ENCODE measurements at places on chromosomes 11 and 22.

GRCh38 chr22:29079218-29079901 is 6.5 kb downstream of the KREMEN1 start:
- no peak for DNase-seq

DNA sequence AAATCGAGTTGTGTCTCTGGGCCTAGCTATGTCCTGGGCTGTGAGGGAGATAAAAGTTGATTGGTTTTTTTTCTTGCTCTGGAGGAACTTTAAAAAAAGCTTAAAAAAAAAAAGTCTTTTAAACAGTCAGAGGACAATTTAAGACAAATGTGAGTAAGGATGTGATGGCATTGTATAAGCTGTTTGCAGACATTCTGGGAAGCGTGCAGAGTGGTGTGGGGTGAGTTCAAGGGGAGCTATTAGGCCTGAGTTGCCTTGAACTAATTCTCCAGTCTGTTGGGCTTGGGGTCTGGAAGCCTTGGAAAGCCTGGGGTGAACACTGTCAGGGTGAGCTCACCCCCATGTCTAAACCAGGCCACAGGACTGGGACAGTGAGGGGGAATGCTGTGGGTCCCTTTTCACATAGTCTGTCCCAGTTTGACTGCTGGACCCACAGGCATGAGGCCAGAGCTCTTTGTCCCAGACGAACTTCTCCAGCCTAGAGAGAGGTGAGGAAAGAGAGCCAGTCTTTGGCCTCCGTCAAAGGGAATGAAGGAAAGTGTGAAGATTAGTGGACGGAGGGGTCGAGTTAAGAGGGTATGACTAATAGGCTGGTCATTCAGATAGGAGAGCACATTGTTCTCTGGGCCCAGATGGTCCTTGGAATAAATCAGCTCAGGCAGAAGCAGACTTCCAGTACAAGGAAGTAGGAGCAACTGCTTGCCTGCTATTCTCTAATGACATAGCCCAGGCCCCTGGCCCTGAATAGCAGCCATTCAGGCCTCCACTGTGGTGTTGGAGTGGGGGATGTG is 76.4 kb upstream of the NNMT start:
- DNase-seq = peak; percentile 19

- no peak for DNase-seq
Measured at GRCh38 chr11:46858920-46859546, 13.0 kb upstream of the CKAP5 start.

DNA sequence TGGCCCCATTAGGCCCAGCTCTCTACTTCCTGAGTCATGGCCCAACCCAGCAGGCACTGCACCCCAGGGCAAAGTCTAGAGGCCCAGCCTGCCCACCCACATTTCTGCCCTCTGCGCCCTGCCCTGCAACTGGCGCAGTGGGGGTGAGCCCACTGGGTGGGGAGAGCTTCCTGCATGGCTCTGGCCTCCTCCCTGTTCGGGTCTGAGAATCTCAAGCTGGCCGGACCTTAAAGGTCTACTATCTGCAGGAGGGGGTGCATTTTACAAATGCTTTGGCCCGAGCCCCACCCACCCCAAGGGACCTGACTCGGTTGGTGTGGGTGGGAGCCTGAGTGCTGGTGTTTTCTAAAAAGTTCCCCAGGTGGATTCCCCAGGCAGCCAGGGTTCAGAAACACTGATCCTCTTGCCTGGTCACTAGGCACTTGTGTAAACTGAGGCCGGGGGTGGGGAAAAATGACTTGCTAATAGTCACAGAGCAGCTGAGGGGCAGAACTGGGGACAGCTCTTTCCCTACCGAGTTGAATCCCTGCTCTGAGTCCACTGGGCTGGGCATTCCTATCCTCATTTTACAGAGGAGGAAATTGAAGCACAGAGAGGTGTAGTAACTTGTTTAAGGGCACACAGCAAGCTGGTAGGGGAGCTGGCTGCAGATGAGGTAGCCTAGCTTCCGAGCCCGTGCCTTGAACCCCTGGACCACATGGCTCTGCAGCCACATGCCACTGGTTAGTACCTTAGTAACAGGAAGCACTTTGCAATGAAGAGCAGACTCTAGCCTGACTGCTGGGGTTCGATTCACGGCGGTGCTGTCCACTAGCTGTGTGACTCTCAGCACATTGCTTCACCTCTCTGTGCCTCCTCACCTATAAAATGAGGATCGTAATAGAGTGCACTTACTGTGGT is 36.3 kb downstream of the CD82 start:
- no peak for DNase-seq

GRCh38 chr11:32775908-32776307 is 18.6 kb downstream of the CCDC73 start:
- DNase-seq = no peak

- DNase-seq = no peak
Measured at GRCh38 chr11:107666911-107667613, 44.8 kb downstream of the SLN start.

- DNase-seq = peak; percentile 23
Measured at GRCh38 chr11:88313441-88313840, 24.1 kb downstream of the CTSC start.

GRCh38 chr22:17767233-17768065 is 6.8 kb downstream of the BID start:
- DNase-seq = no peak

- DNase-seq = no peak
Measured at GRCh38 chr22:38935023-38935422, 22.4 kb upstream of the APOBEC3A start.

DNA sequence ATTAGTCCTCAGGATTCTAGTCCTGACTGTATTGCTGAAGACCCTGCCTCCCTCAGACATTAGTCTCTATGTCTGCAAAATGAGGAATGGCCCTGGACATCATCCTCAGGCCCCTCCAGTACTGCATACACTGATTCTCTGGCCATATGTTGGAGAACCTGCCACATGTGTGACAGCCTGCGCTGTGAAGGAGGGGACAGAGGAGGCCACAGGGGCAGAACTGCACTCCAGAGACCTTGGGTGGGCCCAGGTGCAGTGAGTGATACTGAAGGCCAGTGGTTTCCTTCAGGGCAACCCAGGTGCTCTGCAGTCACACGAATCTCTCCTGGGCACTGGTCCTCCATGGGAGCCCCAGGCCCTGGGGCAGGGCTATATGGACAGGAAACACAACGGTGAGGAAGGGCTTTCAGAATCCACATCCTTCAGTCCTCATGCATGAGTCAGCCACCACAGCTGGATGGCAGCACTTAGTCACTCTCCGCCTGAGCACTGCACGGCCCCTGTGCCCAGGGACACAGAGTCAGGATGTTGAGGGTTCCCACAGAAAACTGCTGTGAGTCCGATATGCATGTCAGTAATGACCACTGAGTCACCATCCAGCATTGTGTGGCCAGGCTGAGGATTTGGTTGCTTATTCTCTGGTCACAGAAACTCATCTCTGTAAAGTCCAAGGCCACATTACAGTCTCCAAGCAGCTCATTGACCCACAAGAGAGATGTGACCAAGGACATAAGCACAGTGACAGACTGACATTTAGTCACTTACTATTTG is 39.7 kb downstream of the ME3 start:
- DNase-seq = no peak

- no peak for DNase-seq
Measured at GRCh38 chr22:18947905-18948304, 11.8 kb upstream of the PRODH start.

DNA sequence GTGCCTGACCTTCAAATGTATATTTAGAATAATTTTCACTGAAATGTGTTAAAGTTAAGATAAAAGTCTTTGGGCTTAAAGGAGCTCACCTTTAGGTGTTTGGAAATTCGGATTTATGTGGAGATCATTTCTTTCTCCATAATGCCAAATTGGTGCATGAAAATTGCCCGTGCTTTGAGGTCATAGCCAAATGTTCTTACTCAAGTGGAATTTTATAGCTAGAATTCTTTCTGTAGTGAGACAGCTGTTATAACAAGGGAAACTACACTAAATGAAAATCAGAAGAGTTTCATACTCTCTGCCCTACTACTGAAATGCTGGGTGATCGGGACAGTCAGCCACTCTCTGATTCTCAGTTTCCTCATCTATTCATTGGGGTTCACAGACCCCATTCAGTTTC is 89.5 kb upstream of the DBX1 start:
- DNase-seq = no peak

DNA sequence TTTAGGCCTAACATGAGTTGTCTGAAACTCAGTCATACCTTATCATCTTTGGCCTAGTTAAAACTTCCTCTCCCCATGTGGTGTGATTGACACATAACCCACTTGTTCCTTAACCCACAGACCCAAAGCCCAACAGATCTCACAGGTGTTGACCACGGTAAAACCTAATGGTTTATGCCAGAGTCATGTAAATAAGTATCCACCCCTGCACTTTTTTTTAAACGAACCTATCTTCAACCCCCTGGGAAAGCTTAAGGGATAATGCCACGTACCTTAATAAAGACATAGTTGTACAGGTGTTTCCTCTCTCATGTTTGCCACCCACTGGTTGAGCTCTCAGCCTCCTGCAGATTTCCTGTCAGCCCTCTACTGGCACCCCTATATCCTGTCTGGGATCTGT is 709.3 kb upstream of the CCDC179 start:
- DNase-seq = no peak

DNA sequence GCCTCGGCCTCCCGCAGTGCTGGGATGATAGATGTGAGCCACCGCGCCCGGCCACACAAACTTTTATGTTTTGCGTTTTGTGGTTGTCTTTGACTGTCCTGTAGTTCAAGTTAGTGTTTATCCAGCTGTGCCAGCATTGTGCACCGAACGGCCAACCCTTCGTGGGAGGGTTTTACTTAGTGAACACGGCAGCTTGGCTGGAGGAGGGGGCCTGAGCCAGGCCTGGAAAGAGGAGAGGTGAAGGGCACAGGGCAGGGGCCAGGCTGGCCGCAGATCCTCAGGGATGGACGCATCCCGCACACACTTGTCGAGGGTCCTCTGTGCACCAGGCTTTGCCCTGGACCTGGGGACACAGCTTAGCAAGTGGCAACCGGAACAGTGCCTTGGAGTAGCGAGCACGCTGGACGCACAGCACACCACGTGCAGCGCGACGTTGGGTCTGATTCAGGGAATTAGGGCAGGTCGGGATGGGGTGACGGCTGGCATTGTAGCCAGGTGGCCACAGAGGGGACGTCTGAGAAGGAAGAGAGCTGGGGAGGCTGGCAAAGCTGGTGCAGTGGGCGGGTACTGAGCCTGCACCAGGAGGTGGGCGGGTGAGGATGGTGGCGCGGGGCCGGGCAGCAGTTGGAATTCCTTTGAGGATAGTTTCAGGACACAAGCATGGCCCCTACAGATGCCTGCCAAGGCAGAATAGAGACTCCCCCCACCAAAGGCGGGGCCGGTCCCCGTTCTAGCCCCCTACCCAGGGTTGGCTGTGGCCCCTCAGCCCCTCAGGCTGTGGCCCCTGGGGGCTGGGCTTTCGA is 13.4 kb downstream of the EPS8L2 start:
- no peak for DNase-seq

DNA sequence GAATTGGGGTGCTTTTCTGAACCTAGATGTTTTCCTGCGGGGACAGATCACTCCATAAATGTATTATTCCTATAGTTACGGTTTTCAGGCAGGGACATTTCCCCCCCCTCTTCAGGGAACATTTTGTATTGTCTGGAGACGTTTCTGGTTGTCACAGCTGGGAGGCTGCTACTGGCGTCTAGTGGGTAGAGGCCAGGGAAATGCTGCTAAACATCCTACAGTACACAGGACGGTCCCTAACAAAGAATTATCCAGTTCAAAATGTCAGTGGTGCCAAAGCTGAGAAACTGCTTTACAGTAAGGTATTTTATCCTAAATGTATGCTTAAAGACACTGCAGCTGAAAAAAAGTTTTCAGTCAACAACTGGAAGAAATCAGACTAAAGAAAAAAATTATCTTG is 19.4 kb downstream of the PIWIL4 start:
- DNase-seq = no peak

- DNase-seq = no peak
Measured at GRCh38 chr11:60211206-60211605, 28.3 kb upstream of the MS4A6A start.

- DNase-seq = no peak
Measured at GRCh38 chr11:109015283-109015682, 350.4 kb downstream of the DDX10 start.

DNA sequence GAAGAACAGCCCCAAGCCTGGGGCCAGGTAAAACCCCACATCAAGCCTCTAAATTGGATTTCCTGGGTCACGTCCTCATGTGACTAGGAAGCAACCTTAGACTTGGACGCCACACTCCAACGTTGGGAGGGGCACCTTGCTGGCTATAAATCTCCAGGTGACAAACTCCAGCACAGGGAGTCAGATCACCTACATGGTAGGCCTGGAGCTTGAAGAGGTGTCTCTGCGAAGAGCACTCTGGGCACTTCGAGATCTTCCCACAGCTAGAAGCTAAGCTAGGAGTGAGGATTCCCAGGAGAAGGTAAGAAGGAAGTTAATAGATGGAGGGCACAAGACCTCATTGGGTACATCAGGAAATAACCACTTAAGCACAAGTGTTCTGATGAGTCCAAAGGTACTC is 77.1 kb upstream of the GNAZ start:
- DNase-seq = no peak
